T follicular helper cell (primary cell): ENCODE measurements at places on chromosomes 7 and 10.

GRCh38 chr7:46257761-46258448 is 336.8 kb upstream of the IGFBP3 start:
- no peak for DNase-seq

DNA sequence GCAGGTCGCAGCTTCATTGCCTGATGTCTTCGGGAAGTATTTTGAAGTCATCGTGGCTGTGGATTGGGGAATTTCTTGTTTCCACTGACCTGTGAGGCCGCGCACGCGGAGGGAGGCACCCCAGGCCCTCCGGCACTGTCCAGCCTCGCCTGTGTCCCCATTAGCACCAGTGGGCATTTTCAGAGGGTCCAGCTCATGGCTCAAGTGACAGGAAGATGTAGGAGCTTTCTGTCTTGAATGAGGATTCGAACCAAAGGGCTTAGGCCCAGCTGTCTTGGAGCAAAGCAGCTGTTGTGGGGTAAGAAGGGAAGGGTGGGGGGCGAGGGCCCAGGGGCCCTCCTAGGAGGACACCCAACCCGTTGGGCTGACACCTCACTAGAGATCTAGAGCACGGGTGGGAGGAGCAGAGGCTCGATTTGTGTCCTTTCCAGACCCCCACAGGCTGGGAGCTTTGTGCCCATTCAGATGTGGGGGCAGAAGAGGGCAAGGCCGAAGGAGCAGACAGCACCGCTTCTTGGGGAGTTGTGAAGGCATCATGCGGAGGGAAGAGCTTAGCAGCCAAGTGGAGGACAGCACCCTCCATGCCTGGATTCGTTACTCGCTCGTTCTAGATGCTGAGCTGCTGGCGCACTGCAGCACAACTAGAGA is 914 bp downstream of the ZNF37A start:
- no peak for DNase-seq

DNA sequence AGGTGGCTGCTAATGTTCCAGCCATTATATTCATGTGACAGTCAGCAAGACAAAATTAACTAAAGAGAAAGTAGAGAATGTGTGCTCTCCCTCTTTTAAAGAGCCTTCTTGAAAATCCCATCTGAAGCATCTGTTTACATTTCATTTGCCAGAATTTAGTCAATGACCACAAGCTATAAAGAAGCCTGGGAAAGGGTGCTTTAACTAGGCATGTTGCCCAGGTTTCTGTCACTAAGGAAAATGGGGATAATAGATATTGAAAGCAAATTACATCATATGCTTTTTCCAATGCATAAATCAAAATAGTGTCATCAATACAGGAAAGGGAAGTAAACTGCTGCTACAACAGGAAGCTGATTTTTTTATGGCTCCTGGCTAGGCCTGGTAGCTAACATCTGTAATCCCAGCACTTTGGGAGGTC is 67.7 kb downstream of the ELAPOR2 start:
- no peak for DNase-seq

DNA sequence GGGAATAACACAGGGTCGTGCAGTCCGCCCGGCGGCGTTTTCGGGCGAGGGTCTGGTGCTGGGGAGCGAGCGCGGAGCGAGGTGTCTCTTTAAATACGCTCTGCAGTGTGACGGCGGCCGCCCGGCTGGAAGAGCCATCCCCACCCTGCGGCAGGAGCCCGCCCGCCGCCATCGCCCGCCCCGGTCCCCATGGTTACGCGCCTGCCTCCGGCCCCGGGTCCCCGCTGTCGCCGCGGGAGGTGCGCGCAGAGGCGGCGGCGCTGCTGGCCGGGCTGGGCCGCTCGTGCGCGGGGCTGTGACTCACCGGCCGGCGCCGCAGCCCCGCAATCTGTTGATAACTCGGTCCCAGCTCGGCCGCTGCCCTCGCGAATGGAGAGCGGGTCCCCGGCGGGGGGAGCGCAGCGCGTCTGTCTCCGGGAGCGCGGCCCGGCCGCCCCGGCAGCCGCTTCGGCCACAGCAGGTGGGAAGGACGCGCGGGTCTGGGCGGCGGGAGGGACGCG is at the start of gene ADGRA1:
Gene ADGRA1 (plus strand): TSS at position 246 of the 500 bp plus-strand sequence. CDS start 986 bp downstream, outside the sequence.
- DNase-seq: no peak
